Gastrocnemius medialis (tissue), 4 donors: ENCODE measurements at places on chromosomes 2 and 18.

GRCh38 chr2:467543-467891 lies 179.6 kb upstream of the ALKAL2 start:
- DNase-seq = no peak

DNA sequence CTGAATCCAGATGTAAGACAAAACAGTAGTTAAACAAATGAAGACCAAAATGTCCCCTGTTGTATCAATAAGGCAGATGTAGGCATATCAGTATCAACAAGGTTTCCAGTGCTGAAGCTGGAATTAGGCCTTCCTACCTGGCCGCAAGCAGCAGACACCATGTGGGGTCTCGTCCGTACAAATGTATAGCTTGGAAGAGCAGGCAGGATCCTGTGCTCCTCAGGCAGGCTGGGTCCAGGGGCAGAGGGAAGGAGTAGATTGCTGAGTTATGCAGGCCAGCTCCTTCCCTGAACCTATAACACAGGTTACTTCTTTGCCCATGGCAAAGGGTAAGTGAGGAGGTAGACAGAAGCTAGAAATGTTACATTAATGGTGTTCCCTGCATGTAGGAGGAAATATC lies 23.5 kb downstream of the NTSR2 start:
- no peak for DNase-seq

DNA sequence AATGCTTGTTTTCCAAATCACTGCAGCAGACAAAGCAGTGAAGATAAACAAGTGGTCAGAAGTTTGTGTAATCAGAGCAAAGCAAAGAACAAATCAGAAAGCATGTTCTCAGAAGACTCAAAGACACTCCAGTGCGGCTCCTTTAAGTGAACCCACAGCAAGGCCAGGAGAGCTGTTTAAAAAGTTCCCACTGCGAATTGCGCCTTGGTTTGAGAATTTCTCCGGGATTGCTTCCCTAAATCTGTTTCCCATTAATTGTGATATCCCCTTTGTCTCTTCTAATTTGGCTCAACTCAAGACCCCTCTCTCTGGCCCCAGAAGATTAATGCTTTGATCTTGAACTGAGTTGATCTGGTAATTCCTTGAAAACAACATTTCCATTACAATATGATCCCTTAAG lies 122.4 kb upstream of the BCL2L11 start:
- DNase-seq = no peak

GRCh38 chr2:136131961-136132824 lies 14.2 kb upstream of the CXCR4 start:
- DNase-seq = no peak

DNA sequence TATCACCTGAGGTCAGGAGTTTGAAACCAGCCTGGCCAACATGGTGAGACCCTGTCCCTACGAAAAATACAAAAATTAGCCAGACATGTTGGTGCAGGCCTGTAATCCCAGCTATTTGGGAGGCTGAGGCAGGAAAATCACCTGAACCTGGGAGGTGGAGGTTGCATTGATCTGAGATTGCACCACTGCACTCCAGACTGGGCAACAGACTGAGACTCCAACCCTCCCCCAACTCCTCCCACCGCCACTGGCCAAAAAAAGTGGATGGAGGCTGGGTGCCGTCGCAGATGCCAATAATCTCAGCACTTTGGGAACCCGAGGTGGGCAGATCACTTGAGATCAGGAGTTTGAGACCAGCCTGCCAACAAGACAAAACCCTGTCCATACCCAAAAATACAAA lies 10.1 kb upstream of the SPIRE1 start:
- no peak for DNase-seq

- no peak for DNase-seq
Observed at GRCh38 chr2:23385748-23386338, 864 bp downstream of the KLHL29 start.

GRCh38 chr2:226644399-226644865 lies 155.2 kb downstream of the IRS1 start:
- DNase-seq = no peak

DNA sequence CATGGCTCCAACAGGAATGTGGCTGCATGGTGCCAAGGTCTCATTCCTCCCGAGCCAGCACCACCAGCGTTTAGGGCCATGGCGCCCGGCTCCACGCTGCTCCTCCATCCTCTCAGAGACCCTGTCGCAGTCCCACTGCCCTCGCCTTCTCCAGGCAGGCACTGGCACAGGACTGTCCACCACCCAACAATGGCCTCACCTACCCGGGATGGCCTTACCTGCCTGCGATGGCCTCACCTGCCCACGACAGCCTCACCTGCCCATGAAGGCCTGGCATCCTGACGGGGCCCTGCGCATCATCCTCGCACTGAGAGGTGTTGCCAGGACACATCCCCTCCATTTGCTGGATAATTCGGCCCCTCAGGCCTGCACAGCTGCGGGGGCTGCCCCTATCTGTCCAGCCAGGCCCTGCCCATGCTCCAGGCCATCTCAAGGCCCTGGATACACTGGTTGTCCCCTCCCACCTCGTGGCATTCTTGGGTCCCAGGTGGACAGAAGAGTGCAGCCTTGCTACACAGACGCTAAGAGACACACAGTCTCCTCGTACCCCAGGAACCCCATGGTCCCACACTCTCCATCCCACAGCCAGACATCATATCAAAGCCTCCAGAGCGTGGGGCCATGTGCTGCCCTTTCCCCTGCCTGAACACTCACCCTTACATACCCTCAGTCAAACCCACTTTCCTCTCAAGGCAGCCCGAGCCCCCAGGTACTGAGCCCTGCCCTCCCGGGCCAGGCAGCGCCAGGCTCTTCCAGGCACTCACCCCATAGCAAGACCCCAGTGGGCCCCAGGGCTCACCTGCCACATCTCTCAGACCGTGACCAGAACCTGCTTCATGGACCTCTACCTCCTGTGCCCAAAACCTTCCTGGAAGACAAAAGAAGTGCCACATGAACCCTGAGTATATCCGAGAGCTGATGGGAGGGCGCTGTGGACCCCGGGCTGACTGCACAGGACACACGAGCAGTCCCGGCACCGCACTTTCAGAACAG lies 268.6 kb downstream of the EIPR1 start:
- DNase-seq = no peak

- no peak for DNase-seq
Observed at GRCh38 chr2:146414456-146414855, 1430.4 kb upstream of the ACVR2A start.

DNA sequence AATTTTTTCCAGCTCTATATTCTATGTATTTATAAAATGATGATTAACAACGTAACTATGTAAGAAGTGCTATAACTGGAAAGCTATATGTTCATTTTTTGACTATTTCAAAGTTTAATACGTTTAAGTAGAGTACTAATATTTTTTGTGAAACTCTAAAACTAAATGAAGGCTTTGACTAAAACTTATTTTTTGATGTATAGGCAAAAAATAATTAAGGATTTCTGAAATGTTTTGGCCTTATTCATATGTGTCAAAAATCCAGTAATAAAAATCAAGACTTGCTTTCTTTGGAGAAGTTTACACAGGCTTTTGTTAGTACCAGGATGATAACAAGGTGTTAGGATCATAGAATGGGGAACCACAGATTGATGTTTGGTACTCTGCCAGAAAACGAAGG lies 58.2 kb upstream of the ZEB2 start:
- DNase-seq = no peak

GRCh38 chr2:28185891-28186290 lies 206.8 kb upstream of the FOSL2 start:
- DNase-seq = no peak
